H7 (cell line): ENCODE measurements at places on chromosomes 16 and 17.

GRCh38 chr17:77869665-77870132 lies 88.8 kb upstream of the TNRC6C start:
- DNase-seq, result no peak

- no peak for DNase-seq
Observed at GRCh38 chr17:65533852-65534457, 27.5 kb downstream of the AXIN2 start.

GRCh38 chr16:49930841-49931240 lies 74.9 kb upstream of the ZNF423 start:
- peak; percentile 18 for DNase-seq

DNA sequence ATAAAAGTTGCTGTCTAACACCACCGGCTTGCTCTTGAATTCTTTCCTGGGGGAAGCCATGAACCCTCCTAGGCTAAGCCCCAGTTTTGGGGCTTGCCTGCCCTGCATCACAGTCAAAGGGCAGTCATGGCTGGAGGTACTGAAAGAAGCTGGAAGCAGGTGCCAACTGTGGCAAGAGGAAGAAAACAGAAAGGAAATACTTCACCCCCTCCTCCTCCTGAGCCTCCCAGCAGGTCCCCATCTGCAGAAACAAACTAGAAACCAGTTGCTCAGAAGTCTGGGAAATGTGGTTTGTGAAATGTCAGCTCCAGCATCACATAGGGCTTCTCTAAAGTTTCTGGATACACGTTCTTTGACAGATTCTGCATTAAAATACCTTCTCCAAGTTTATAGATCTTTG lies 150.0 kb upstream of the PSMD7 start:
- DNase-seq, result no peak

- DNase-seq, result no peak
Observed at GRCh38 chr17:51128076-51128475, 7.4 kb upstream of the SPAG9 start.

DNA sequence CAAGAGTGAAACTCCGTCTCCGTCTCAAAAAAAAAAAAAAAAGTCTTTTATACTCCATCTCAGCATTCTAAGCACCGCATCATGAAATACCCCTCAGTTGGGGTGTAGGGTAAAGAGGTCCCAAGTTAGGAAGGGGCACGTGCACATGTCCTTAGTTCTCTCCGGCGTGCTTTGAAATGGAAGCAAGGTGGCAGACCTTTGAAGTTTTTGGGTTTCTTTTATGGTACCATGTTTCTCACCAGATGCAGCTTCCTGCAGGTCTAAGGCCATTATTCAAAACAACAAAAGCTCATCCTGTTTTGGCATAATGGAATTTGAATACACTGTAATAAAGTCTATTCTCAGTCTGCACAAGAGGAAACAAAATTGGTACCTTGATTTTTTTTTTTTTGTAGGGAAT lies 9.6 kb downstream of the EMC8 start:
- no peak for DNase-seq

- no peak for DNase-seq
Observed at GRCh38 chr17:3723188-3723555, 531 bp upstream of the HASPIN start.

- DNase-seq, result peak; percentile 62
Observed at GRCh38 chr16:57863434-57864160, 61.3 kb upstream of the KIFC3 start.

GRCh38 chr17:77111934-77112296 lies 28.9 kb upstream of the SEC14L1 start:
- DNase-seq, result no peak

GRCh38 chr17:79325709-79326430 lies 251.2 kb downstream of the ENGASE start:
- DNase-seq, result peak; percentile 86

- DNase-seq, result no peak
Observed at GRCh38 chr17:13154930-13155329, 137.1 kb upstream of the ELAC2 start.

- DNase-seq, result no peak
Observed at GRCh38 chr17:12959441-12959840, 58.4 kb downstream of the ELAC2 start.

DNA sequence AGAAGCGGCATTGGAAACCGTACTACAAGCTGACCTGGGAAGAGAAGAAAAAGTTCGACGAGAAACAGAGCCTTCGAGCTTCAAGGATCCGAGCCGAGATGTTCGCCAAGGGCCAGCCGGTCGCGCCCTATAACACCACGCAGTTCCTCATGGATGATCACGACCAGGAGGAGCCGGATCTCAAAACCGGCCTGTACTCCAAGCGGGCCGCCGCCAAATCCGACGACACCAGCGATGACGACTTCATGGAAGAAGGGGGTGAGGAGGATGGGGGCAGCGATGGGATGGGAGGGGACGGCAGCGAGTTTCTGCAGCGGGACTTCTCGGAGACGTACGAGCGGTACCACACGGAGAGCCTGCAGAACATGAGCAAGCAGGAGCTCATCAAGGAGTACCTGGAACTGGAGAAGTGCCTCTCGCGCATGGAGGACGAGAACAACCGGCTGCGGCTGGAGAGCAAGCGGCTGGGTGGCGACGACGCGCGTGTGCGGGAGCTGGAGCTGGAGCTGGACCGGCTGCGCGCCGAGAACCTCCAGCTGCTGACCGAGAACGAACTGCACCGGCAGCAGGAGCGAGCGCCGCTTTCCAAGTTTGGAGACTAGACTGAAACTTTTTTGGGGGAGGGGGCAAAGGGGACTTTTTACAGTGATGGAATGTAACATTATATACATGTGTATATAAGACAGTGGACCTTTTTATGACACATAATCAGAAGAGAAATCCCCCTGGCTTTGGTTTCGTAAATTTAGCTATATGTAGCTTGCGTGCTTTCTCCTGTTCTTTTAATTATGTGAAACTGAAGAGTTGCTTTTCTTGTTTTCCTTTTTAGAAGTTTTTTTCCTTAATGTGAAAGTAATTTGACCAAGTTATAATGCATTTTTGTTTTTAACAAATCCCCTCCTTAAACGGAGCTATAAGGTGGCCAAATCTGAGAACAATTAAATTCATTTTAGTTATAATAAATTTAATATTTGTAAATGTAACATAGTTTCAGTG lies 1.7 kb downstream of the HEXIM1 start:
- DNase-seq, result peak; percentile 63

- no peak for DNase-seq
Observed at GRCh38 chr16:10558305-10558704, 22.1 kb downstream of the EMP2 start.

GRCh38 chr17:28896884-28897768 lies at the start of gene FLOT2:
TSS of gene FLOT2 (minus strand) at chr17:28897733. CDS start at chr17:28897574, 159 bp downstream.
- peak; percentile 95 for DNase-seq

GRCh38 chr16:88454523-88454947 lies 1.5 kb downstream of the ZFPM1 start:
- DNase-seq, result no peak

- peak; percentile 94 for DNase-seq
Observed at GRCh38 chr17:40035162-40035559, 19.0 kb downstream of the MED24 start.

GRCh38 chr16:85465328-85466303 lies 147.5 kb upstream of the GSE1 start:
- no peak for DNase-seq

DNA sequence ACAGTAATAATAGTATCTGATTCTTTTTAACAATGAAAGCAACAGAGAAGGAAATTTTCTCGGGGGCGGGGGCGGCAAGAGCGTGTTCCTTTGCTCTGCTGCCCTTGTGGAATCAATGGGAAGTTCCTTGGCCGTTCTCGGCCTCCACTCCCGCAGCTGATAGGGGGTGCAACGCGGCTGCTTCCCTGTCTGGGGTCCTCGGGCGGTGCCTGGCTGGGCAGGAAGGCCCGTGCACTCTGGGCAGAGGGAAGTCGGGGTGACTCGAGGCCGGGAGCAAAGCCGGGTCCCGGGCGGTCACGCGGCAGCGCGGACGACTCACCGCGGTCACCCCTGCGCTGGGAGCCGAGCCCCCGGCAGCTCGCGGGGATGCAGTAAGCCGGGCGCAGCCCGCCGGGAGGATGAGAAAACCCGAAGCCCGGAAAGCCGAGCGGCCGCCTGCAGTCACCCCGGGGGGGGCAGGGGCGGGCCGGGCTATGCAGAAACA lies 2.5 kb downstream of the TUBB3 start:
- peak; percentile 77 for DNase-seq

DNA sequence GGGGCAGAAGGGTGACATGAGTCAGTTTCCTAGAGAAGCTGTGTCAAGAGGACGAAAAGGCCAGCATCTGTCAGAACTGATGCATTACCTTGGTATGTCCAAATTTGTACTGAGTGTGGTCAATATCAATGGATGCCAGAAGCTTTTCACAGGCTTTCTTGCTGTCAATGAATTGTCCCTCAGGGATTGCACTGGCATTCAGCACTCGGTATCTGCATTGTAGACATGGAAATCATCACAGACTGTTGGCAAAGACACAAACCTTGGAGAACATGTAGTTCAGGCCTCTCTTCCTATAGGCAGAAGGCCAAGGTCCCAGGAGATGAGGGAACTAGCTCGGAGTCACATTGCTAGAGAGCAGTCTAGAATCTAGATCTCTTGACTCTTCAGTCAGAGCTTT lies 16.6 kb downstream of the MYH3 start:
- DNase-seq, result no peak

DNA sequence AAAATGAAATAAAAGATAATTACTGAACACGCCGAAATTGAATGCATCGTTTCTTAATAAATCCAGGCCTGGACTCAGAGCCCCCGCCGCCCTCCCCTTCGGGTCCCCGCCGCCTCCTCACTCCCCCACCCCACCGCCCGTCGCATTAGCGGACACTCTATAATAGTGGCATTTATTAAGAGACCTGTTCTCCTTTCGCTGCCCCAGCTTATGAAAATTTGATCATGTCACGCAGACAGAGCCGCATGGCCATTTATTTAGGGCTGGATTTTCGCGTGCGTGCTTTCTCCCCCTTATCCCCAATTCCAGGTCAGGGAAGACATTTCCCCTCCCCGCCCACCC lies 6.3 kb upstream of the HOXB2 start:
- DNase-seq, result no peak

GRCh38 chr17:49928837-49929475 lies 40.0 kb upstream of the DLX4 start:
- peak; percentile 40 for DNase-seq

DNA sequence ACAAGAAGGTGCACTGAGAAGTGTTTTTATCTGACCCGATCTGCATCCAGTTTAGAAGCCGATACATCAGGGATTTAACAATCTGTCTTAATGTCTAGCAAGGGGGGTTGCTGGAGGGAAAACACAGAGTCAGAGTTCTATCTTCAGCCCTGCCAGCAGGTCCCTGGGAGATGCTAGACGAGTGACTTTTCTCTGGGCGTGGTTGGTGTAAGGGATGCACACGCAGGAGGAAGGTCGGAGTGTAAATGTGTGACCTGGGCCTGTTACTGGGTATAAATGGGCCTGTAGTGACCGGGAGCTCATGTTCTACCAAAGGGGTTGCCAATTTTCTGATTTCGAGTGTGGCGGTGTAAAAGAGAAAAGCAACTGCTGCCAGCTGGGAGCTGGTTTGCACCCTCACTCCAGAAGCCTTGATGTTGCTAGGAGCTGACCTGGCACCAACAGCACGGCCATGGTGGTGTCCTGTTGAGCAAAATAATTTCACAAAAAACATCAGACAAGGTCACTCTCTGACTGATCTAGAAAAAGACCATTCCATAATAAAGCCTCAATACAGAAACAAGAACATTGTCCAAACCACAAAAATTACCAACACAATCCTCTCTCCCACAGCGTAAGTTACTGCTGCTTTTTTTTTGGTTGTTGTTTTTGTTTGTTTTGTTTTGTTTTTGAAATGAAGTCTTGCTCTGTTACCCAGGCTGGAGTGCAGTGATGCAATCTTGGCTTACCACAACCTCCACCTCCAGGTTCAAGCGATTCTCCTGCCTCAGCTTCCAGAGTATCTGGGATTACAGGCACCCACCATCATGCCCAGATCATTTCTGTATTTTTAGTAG lies 1.3 kb upstream of the KCTD13 start:
- DNase-seq, result no peak

DNA sequence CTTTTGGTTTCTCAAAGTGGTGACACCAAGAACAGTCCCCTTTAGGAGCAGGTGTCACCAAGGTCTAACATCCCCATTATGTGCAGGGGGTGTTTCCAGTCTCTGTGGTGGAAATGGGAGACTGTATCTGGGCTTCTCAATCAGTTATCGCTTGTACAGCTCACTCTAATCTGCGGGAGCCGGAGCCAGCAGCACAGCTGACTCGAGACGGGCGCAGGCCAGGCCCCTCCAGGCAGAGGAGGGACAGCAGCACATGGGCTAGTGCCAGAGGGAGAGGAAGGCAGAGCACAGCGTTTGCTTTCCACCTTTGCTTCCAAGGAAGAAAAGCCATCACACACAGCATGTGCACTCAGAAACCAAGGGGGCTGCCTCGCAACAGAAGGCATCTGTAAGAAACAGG lies 91.2 kb upstream of the CREBBP start:
- peak; percentile 26 for DNase-seq

DNA sequence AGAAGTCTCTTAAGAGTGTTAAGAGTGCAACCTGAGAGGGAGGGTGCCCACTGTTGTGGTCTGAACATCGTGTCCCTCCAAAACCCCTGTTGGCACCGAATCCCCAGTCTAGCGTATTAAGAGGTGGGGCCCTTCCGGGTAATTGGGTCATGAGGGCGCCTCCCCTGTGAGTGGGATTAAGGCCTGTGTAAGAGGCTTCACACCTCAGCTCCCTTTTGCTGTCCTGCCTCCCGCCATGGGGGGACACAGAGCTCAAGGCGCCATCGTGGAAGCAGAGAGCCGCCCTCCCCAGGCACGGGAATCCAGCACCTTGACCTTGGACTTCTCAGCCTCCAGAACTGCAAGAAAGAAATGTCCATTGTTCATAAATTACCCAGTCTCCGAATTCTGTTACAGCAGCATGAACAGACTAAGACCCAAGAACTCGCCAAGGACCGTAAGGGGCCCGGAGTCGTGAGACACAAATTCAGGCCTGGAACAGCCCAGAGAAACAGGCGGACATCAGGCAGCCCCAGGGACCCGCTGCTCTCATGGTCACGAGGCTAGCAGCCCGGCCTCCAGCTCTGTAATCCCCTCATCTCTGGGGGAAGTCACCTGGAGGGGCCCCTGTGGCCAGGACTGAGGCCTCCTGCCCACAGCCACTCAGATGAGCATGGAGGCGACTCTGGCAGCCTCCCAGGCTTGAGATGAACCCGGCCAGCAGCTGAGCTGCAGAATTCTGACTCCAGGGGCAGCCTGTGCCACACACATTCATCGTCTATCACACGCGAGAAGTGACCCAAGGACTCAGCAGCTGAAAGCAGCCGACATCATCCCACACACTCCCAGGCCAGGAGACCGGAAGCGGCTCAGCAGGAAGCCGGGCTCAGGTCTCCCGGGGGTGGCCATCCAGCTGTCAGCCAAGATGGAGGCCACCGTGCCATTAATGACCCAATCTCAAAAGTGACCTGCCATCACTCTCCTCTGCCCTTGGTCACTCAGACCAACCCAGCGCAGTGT lies 12.8 kb upstream of the CHMP6 start:
- no peak for DNase-seq
